ENCODE measurements at places on chromosomes 7 and 10.

DNA sequence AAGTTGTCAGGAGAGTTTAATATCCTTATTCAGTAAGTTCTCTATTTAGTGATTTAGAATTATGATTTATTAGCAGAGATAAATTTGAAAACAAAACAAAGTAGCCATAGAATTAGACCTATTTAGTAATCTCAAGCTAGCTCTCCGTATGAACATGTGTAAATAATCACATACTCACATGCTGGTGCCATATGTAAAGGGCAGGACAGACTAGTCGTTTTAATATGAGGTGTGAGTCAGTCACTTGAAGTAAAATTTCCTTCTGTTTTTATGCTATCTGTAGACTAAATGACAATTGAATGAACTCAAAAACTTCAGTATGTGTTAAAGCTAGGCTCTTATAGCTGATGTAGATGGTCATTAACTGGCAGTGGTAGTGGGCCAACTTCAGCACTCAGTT is 67.1 kb downstream of the WAC start:
- DNase-seq = no peak

DNA sequence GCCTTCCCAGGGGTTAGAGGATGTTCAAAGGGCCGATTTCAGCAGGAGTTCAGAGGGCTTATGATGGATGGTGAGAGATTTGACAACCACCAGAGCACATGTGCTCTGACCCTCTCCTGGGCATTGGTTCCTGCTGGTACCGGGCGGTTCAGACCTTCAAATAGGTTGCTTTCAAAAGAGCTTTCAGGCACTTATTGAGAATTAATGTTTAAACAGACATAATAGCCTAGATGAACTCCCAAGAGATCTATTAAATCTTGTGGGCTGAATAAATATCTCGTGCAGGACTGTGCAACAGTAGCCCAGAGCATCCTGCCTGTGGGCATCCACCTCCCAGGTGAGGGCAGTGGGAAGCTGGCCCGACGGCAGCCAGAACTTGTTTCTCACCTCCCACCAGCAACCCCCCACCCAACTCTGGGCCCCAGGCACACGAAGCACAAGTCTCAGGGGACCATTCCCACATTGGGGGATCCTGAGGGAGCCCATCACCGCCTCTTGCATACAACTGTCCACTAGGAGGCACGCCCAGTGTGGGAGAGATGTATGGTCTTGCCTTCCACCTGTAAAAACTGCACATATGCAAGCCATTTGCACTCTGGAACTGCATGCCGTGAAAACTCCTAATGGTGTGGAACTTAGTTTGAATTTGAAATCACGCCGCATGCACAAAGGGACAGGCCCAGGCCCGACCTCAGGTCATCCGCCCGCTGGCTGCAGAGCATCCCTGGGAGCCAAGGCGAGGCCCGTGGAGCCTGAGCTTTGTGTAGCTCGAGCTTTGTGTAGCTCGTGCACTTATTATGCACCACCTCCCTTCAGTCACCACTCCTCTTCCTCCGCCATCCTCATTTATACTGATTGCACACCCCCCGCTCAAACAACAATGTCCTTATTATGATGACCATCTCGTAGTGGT is 147.8 kb downstream of the ADCY1 start:
- no peak for DNase-seq

DNA sequence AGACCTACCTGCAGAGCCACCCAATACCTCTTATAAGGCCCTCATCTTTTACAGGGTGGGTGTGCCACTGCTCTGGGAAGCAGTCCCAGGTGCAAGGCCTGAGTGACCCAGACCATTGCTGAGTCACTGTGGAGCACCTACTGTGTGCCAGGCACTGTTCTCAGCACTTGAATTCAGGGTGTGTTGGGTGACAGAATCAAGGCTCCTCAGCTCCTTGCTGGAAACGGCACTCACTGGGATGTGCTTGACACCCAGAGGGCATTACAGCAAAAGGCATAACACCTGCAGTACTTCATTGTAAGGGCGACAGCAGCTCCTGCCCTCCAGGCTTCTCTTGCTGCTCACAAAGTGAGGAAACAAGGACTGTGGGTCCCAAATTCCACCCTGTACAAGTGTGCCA is 7.1 kb downstream of the CAMK2B start:
- DNase-seq = no peak

DNA sequence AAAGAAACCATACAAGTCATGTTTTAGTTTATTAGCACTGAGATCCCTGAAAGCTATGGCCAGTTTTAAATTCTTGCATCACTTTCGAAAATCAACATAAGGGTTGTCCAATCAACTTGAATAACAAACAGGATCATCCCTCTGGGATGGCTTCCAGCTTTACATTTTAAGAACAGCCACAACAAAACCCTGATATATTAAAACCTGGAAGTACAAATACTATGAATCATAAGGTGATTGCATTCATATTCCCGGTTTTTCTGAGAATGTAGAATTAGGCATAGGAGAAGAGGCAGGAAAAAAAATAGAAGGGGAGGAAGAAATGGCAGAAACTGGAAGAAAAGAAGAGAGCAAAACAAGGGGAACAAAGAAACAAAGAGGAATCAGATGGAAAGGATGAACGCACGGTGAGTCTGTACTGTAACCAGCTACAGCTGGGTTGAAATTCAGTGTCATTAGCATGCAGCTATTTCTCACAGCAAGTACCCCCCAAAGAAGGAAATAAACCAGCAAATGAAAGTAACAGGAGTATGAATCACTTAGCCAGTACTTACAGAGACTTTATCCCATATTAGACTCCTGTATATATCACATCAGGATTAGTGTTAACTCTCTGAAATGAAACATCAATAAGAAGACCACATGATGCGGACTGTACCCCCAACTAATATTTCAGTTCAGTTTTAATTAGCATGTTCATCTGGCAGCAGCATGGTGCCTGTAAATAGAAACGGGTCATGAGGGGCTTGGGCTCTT is 301.3 kb downstream of the RNLS start:
- DNase-seq = no peak

GRCh38 chr10:9437131-9437530 is 1382.6 kb downstream of the GATA3 start:
- DNase-seq = no peak

DNA sequence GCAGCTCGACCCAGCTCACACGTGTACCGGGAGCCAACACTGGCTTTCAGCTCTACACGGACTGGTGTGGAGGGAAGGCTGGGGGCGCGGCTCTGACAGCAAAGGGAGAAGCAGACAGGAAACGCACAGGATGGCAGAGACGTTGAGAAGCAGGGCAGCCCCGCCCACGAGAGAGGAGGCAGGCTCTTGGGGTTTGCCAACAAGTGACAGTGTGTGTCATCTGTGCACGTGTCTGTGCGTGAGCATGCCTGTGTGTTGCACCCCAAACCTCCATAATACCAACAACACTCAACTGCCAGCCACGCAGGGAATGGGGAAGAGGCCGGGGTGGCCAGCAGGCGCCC is 64.4 kb upstream of the PDGFA start:
- DNase-seq = peak; percentile 54

GRCh38 chr7:111290982-111291381 is 200.1 kb downstream of the LRRN3 start:
- no peak for DNase-seq

- no peak for DNase-seq
Measured at GRCh38 chr7:2516194-2516555, 3.4 kb upstream of the LFNG start.

GRCh38 chr7:1104516-1105179 is 16.7 kb downstream of the GPER1 start:
- no peak for DNase-seq

DNA sequence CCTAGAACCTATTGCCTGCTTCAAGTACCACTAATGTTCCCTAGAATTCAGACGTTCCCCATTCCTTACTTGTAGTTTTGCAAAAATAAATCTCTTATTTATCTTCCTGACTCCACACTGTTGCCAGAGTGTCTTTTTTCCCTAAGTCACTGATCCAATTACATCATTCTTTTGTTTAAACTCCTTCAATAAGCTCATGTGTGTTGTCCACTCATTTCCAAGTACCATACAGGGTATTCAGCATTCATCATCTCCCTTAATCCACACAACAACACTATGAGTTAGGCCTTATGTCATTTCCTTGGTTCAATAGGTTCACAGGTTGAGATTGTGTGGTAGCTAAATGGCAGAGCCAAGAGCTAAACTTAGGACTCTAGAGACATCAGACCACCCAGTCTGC is 119.9 kb upstream of the RHOBTB1 start:
- DNase-seq = no peak

DNA sequence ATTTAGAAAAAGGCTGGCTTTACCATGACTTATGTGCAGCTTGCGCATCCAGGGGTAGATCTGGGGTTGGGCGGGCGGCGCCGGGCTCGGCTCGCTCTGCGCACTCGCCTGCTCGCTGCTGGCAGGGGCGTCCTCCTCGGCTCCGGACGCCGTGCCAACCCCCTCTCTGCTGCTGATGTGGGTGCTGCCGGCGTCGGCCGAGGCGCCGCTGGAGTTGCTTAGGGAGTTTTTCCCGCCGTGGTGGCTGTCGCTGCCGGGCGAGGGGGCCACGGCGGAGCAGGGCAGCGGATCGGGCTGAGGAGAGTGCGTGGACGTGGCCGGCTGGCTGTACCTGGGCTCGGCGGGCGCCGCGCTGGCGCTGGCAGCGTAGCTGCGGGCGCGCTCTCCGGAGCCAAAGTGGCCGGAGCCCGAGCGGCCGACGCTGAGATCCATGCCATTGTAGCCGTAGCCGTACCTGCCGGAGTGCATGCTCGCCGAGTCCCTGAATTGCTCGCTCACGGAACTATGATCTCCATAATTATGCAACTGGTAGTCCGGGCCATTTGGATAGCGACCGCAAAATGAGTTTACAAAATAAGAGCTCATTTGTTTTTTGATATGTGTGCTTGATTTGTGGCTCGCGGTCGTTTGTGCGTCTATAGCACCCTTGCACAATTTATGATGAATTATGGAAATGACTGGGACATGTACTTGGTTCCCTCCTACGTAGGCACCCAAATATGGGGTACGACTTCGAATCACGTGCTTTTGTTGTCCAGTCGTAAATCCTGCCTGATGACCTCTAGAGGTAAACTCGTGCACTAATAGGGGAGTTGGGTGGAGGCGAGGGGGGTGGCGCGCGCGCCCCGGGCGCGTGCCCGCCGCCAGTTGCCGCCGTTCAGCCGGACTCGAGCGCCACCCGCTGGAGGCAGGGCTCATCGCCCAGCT is at the start of gene HOXA5:
HOXA5 (minus strand) TSS at position 659 of the 927 bp plus-strand sequence; CDS start at position 585, 74 bp downstream.
- peak; percentile 84 for DNase-seq

- no peak for DNase-seq
Measured at GRCh38 chr10:121774404-121774803, 153.4 kb downstream of the ATE1 start.

DNA sequence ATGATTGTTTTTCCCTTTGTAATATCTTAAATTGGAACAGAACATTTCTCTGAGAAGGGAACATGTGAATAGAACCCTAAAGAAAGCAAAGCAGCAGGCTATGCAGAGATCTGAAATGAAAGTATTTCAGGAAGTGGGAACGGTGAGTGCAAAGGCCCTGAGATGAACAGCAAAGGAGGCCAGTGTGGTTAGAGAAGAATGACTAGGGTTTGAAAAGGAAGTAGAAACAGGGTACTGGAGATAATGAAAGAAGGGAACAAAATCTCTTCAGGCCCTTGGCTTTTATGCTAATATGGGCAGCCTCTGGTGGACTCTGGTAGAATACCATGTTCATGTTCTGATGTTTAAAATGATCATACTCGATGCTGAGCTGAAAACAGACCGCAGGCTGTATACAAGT is 22.2 kb downstream of the ARHGAP21 start:
- no peak for DNase-seq

DNA sequence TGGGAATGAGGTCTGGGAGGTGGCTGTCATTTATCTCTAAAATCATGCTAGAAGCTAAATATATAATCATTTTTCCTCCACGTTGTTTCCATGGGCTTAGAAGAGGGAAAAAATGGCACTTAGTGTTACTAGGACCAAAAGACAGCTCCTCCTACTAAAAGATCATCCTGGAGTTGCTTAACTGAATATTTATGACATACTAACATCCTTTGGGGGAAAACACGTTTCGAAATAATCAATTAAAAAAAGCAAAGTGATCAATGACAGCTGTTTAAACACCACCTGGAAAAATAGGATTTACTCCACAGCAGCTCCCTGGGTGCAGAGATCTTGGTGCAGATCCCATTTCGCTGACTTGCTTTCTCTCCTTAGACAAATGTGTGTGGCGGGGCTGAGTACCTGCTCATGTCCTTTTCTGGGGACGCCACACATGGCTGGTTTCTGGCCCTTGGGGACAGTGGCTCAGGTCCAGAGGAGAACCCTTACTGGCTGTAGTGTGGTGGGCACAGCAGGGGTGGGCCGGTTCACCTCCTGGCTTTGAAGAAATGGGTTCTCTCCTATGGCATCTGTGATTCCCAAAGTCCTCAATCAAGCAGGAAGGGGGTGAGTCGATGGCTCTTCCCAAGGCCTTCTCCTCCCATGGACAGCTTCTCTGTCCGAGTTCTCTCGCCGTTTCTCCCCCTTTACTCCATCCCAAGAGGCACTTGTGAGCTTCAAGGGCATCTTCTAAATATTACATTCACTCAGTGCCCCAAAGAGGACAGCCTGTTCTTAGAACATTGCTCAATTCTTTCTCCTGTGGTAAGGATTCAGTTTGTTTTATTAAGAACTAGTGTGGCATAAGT is 156.4 kb upstream of the KLF14 start:
- DNase-seq = no peak

DNA sequence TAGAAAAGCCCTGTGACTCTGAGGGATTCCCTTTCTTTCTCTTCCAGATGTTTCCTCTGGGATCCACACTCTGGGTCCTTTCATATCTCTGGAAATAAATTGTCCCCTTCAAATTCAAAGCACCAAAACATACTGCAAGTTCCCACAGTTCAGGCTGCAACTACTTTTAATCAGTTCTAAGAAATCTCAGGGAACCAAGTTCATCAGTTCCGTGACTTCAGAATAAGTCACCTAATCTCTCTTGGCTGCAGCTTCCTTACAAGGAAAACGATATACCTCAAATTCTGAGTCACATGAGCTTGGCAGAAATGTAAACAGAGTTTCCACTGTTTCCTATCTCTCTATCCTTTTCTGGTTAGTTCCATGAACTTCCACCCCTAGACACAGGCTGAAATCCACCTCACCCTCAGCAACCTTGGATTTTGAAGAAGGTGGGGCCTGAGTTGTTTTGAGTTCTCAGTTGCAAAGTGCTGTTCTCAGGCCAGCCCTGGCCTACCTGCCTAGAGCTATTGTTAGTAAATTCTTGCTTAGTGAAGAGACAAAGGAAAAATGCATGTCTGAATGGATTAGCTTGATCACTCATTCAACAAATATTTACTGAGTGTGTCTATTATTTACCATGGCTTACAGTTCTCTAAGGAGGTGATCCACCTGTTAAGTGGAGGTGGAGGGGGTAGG is 59.3 kb upstream of the IL6 start:
- no peak for DNase-seq

DNA sequence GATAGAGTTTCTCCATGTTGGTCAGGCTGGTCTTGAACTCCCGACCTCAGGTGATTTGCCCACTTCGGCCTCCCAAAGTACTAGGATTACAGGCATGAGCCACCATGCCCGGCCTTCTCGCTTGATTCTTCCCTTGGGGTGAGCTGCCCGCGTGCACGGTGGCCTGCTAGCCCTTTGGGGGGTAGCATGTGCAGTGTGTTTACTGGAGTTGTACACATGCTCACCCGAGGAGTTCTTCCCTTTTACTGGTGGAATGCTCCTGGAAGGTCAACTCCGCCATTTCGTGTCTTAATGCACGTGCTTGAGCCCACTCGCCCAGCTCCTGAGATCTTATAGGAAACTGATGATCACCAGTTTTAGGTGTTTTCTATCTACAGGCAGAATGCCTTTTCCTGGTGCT is 17.0 kb upstream of the ADAMTS14 start:
- no peak for DNase-seq

- no peak for DNase-seq
Measured at GRCh38 chr10:29968585-29968984, 90.8 kb downstream of the JCAD start.

GRCh38 chr10:30182191-30183054 is 123.0 kb upstream of the JCAD start:
- DNase-seq = no peak
